ENCODE measurements at places on chromosomes 12 and 14.

DNA sequence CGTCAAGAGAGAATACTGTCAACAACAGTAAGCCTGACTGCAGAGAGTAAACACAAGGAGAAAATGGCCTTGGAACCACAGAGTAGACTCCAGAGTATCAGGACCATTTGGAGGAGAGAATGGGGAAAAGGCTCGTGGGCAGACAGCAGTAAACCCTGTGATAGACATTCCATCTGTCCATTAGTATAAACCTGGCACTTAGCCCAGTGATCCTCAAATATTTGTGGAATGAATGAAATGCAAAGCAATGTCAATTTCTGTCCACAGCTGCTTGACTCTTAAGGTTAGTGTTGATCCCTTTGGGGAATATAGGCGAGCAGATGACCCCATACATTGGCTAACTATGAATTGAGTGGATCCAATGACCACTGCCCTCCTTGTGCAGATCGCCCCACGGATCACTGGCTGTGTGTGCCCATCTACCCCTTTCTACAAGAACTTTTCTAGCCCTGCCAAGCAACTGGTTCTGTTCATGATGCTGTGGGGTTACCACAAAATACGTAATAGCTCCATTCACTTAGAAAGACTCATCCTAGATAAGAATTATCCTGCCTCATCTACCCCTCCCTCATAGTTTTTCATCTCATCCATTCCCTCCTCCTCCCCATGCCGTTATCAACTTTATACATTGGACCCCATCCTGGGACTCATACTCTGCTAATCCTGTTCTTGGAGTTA, 846.8 kb downstream of the NRXN3 start:
- DNase-seq, result no peak

- DNase-seq, result no peak
Measured at GRCh38 chr14:104105822-104106470, 20.4 kb downstream of the ASPG start.

- DNase-seq, result no peak
Measured at GRCh38 chr14:63465347-63465746, 77.8 kb downstream of the PPP2R5E start.

- DNase-seq, result no peak
Measured at GRCh38 chr12:54762390-54762789, 91.9 kb upstream of the MUCL1 start.

- no peak for DNase-seq
Measured at GRCh38 chr14:50038398-50039119, 77.8 kb downstream of the VCPKMT start.

GRCh38 chr12:82880442-82880901, 193.8 kb downstream of the TMTC2 start:
- DNase-seq, result no peak

GRCh38 chr14:38108681-38109080, 99.0 kb upstream of the SSTR1 start:
- no peak for DNase-seq

GRCh38 chr14:73457041-73457923, 1.1 kb downstream of the NUMB start:
- DNase-seq, result no peak

- DNase-seq, result no peak
Measured at GRCh38 chr12:16347391-16348298, at the start of gene MGST1. MGST1 (plus strand) TSS chr12:16347645; CDS start chr12:16354253, 6,608 bp downstream.

DNA sequence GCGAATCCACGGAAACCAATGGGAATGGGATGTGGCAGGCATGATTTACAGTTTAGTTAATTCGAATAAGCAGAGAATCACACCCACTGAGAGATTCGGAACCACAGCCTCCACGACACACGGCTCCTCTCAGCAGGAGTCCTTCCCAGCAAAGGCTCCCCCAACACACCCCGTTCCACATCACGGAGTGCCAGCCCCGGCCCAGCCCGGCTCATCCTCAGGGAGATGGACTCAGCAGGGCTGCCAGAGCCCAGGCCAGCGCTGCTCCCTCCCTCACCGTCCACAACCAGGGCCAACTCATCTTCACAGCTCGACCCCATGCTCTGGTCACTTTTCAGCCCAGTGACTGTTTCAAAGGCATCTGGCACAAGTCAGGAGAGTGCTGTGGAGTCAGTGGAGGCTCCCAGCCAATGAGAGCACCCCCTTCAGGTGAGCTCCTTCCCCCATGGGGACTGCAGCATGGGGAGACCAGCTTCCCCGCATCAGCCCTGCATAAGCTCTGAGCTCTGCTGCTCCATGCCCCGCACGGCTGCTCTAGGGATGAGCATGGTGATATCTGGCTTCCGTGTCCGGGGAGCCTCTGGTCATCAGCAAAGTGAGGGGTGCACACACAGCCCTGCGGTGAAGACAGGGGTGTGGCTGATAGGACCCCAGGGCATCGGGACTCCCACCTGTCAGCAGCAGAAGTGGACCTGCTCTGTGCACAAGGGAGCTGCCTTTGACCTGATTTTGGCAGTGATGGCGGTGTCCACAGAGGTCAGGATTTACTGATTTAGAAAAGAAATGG, 238.8 kb upstream of the SFSWAP start:
- DNase-seq, result no peak

DNA sequence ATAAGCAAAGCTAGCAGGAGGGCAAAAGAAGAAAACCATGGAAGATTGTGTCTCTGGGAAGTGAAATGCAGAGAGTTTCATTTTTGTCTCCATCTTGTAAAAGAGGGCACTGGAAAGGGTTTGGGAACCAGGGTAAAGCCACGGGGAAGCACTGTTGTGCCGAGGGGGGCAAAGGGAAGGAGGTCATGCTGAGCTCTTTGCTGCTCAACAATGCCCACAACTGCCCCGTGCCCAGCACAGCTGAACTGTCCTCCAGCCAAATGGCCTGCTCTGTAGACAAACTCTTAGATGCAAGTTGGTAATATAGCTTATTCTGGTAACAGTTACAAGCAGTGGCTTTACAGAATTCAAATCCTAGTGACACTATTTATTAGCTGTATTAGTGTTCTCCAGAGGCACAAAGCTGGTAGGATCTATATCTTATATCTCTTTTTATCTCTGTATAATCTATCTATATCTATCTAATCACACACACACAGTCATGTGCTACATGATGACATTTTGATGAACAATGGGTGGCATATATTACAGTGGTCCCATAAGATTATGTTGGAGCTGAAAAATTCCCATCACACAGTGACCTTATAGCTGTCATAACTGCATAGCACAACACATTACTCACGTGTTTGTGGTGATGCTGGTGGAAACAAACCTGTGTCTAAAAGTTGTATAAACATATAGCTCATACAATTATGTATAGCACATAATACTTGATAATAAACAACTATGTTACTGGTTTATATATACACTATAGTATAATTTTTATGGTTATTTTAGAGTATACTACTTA, 203.4 kb upstream of the DDHD1 start:
- no peak for DNase-seq

DNA sequence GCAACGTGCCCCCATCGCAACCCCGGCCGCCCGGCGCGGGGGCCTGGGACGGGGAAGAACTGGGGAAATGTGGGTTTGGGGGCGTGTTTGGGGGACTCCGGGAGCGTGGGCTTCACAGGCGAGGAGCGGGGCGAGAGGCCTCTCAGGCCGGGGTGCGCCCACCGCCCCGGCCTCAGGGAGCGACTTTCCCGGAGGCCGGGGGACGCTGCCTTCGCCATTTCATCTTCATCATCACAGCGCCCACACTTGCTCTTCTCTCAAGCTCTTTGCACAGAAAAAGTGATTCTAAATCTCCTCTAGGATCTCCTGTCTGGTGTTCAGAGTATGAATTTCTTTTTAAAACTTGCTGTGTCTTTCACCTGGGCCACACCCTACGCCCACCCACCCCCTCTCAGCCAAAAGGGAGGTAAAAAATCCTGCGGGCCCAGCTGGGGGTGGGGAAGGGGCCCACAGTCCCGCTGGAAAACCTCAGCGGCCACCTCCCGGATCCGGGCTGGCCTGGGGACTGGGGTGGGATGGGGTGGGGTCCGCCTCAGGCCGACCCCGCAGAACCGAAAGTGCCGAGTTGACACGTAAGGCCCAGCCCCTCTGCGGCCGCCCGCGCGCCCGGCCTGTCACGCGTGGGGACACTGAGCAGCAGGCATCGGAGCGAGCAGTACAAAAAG, 7.4 kb downstream of the CDKN1B start:
- DNase-seq, result no peak

DNA sequence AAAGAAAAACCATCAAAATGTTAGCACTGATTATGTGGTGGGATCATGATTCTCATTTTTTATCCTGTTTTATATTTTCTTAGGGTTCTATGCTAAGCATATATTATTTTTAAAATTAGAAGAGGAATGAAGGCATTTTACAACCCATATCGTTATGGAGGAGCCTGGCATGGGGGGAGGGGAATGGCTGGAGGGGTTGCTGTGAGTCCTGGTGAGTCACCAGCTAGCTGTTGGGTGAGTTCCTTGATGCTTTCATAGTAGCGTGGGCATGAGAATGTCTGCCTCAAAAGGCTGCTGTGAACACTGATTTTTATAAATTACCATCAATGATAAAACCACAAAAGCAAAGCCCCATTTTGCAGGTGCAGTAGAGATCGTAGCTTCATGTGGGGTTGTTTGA, 46.9 kb downstream of the C14orf132 start:
- no peak for DNase-seq

- DNase-seq, result no peak
Measured at GRCh38 chr12:517538-517937, 57.8 kb downstream of the B4GALNT3 start.

- no peak for DNase-seq
Measured at GRCh38 chr12:24227551-24227950, 278.1 kb upstream of the SOX5 start.

GRCh38 chr12:116880817-116881324, 370 bp downstream of the HRK start:
- no peak for DNase-seq

DNA sequence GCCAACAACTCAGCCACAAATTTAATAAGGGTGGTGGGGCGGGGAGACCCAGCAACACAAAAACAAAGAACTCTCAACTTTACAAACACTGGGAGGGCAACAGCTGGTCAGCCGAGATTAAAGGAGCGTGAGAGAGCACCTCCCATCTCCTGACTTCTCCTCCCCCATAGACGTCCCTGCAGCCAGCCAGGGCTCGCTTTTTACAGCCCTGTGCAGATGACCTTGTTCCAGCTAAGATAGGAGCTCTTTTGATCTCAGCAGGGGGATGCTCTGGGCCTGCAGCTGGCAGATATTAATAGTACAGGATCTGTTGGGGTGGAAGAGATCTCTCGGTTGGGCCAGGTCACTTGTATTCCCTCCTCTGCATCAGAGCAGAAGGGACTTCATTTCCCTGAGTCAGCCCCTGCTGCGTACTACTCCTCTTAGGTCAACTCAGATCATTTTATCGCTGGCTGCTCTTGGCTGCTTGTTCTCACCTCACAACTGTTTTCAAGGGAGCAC, 475.8 kb downstream of the RAD51B start:
- no peak for DNase-seq

DNA sequence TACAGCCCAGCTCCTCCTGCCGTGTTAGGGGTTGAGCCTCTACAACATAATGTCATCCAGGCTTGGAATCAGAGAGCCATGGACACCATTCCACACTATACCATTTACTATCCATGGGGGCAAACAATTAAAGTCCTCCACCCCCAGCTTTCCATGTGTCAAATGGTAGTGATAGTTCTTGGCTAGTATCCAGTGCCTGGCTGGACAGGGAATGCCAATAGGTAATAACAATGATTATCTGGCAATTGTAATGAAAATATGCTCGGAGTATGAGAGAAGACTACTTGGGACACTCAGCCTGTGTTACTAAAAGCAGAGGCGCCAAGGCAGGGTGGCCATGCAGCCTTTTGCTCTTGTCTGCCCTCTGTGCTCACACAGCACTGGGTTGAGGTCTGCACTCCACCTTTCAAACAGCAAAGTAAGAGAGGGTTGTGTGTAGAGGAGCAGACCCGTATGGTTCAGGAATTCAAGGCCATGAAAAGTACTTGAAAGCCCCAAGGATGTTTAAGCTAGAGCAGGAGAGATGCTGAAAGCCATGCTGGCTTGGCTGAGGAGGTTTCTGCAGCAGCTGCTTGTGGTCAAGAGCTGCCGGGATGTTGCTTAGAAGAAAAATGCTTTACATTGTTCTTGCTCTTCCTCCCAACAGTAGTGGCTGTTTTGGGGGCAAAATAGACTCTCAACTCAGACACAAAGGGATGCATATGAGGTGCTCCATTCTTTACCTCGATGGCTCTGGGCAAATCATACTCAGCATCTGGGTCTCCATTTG, 10.6 kb downstream of the SERPINA3 start:
- DNase-seq, result no peak

DNA sequence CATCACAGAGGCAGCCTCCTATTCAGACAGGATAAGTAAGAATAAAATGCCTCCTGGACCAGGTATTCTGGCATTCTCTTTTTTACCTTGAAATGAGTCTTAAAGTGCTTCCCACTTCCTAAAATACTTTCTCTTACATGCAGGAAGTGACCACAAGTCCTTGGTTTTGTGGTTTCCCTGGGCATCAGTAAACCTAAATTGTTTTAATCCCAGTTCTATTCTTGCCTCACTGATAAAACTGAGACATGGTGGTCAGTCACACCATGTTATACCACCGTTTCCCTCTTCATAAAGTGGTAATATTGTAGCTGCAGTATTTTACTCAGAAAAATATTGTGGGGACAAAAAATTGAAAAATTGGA, 1.2 kb upstream of the SALL2 start:
- no peak for DNase-seq

GRCh38 chr14:90511795-90512328, 115.0 kb downstream of the CALM1 start:
- DNase-seq, result no peak

- no peak for DNase-seq
Measured at GRCh38 chr14:34059925-34060650, 109.2 kb upstream of the EGLN3 start.

DNA sequence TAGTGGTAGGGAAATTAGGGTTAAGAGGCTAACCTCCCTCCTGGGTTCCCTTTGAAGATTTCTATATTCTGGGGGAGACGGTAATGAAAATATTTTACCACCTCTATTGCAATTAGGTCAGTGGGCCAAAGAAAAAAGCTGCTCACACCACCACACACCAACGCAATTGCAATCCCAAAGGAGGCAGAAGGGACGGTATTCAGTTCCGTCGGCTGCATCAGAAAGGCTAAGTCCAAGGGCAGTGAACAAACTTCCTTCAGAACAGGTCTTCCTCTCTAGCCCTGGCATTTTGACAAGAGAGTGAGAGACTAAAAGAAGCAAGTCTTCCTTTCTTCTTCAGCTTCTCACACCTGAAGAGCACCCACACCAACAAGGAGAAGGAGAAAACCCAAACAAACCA, 51.2 kb downstream of the OTX2 start:
- no peak for DNase-seq

GRCh38 chr12:34402899-34403705, 380.8 kb downstream of the ALG10 start:
- no peak for DNase-seq

DNA sequence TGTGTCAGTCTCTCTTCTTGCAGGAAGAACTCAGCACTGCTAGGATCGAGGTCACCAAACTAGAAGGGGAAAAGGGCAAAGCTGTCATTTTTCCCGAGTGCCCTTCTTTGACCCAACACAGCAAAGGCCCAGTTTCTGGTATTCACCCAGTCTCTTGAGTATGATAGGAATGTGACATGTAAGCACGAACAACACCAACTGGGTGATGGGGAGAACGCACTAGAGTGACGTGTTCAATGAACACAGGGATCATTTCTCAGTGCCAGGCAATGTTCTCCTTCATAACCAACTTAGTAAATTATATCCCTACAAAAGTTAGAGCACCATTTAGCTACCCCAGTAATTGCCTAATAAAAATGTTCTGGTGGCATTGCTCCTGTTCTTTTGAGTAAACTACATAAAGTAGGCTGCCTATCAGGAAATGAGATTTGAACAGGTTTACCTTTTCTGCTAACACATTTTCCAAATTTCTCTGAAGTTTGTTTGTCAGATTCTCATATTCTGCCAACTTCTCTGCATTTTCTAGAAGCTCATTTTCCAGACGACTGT, 64.5 kb downstream of the NIN start:
- no peak for DNase-seq

- no peak for DNase-seq
Measured at GRCh38 chr12:60257063-60257462, 661.2 kb downstream of the SLC16A7 start.
